ENCODE measurements at places on chromosomes 4 and X. TPM values are rescaled to one million over a fixed set of nuclear protein-coding genes. Genes with fewer than 3 reads are reported as not detected.

DNA sequence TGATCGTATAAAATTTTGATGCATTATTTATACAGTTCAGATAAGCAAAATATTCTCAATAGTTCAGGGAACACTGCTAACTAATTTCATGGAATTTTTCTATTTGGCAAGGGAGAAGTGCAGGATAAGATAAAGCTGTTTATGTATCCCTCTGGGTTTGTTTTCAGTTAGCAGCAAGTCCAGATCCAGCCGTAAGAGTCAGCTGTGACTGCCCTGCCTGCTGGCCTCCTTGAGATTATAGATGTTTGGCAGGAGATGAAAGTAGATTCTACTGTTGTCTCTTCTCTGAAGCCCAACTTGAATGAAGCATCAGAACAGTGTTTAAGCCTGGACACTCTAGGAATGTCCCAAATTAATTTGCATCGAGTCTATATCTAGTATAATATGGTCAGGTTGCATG is 29.5 kb downstream of the ANTXR2 start:
- no peak for DNase-seq

- DNase-seq = no peak
These were observed 142.6 kb downstream of the TECRL start for GRCh38 chr4:64266669-64267068.

GRCh38 chrX:45850775-45851433 is 650.2 kb upstream of the DIPK2B start:
- peak; percentile 71 for DNase-seq

- DNase-seq = no peak
These were observed 20.3 kb downstream of the P2RY8 start for GRCh38 chrX:1516596-1517104.

Gene BMPR1B
- 4.0 TPM for total RNA-seq

Gene ADAMTS3
- 2.3 TPM for total RNA-seq
